ENCODE measurements at places on chromosomes 6 and 20.

DNA sequence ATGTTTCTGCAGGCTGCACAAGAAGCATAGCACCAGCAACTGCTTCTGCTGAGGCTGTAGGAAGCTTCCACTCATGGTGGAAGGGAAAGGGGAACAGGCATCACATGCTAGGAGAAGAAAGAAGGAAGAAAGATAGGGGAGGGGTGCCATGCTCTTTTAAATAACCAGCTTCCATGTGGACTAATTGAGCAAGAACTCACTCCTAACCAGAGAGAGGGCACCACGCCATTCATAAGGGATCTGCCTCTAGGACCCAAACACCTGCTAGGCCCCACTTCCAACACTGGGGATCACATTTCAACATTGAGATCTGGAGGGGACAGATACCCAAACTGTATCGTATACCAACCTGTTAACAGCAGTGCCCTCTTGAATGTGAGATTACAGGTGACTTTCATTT is 46.9 kb upstream of the ARMC2 start:
- no peak for DNase-seq

DNA sequence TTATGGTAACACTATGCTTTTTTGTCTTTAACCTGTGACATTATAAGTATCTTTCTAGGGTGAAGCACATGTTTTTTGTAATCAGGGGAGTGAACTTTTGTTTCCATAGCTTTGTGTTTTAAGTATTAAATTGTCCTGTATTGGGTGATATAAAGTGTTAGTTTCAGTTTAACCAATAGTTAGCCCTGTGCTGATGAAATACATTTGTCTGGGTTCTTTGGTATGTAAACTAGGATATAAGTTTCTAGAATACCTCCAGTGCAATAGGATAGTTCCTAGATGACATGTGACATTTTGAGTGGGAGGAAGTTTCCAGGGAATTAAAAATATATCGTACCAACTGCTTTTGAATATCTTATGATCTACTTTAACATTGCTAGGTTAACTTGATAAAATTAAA is 611.0 kb upstream of the MARCKS start:
- DNase-seq = no peak

DNA sequence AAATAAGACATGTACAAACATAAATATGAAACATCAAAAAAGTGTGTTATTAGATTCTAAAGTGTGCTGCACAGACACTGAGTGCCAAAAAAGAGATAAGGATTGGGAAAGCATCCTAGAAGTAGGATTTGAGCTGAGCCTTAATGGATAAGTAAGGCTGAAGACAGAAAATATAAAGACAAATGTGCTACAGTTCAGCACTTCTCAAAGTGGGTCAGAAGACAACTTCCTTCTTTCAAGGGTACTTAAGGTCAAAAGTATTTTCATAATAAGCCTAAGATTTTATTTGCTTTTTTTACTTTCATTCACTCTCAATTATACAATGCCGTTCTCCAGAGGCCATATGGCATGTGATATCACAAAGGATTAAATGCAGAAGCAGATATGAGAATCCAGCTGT is 16.8 kb downstream of the USP45 start:
- DNase-seq = no peak

- DNase-seq = no peak
Measured at GRCh38 chr6:111098597-111098996, 11.3 kb downstream of the SLC16A10 start.

DNA sequence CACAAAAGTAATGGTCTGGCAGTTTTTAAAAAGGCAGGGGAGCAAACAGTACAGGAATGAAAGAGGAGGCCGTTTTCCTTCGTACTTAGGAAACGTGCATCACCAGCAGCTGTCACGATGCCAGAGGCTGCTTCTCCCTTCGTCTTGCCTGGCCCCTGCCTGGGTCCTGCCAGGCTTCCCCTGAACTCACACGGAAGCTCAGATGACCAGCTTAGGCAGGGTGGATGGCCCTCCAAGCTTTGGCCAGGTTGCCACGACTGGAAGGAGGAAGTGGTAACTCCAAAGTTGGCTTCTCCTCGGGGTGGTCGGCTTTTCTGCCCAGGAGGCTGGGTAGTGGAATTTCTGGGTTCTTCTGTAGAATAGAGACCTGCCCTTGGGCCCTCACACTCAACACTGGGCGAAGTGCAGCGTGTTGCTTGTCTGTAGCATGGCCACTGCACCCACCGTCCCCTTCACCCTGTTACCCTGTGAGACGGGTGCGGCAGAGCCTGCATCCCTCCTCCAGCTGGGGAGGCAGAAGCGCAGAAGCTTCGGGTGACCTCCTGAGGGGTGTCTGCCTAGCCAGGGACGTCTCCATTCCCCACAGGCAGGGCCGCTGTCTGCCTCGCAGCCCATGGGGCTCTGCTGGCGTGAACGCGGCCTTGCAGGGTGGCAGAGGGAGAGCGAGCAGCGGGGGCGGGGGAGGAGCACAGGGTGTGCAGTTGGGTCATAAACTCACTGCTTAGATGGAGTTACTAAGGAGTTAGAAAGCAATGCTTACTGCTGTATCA is 18.4 kb upstream of the RBM38 start:
- DNase-seq = no peak

GRCh38 chr20:13684566-13685222 is 46.0 kb upstream of the TASP1 start:
- no peak for DNase-seq

- DNase-seq = no peak
Measured at GRCh38 chr6:119526561-119527230, 177.1 kb upstream of the MAN1A1 start.

DNA sequence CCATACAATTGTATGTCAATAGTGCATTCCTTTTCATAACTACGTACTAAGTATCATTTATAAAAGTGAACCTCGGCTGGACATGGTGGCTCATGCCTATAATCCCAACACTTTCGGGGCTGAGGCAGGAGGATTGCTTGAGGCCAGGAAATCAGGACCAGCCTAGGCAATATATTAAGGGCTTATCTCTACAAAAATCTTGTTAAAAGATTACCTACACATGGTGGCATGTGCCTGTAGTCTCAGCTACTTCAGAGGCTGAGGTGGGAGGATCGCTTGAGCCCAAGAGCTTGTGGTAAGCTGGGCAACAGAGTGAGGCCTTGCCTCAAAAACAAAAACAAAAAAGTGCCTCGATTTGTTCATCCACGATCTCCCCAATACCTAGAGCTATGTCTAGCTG is 449.7 kb upstream of the SULF2 start:
- DNase-seq = no peak

DNA sequence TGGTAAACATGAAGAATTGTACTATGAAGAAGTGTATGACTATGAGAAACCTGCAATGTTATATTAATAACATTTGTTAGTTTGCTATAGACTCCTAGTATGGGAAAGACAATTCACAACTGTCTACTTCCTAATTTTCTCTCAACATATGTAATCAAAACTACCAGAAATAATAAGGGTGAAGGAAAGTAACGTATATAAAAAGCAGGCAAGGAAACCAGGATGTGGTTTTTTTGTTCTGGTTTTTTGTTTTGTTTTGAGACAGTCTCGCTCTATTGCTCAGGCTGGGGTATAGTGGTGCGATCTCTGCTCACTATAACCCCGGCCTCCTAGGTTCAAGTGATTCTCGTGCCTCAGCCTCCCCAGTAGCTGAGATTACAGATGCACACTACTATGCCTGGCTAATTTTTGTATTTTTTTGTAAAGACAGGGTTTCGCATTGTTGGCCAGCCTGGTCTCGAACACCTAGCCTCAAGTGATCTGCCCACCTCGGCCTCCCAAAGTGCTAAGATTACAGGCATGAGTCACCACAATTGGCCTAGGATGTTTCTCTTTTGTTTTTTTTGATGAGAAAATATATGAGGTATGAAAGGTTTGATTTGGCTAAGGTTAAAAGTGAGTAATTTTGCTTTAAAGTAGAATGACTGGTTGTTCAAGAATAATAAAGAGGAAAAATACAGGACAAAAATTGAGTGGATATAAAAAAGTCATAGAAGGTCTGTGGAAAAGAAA is 83.1 kb downstream of the PTCHD4 start:
- no peak for DNase-seq

- no peak for DNase-seq
Measured at GRCh38 chr6:148525453-148525852, 182.8 kb downstream of the SASH1 start.

- no peak for DNase-seq
Measured at GRCh38 chr20:2761885-2762284, 38.5 kb downstream of the CPXM1 start.
